Right ventricle myocardium superior (tissue), 1 donor: ENCODE measurements at places on chromosomes 3 and 15. TPM values are rescaled to one million over a fixed set of nuclear protein-coding genes. Genes with fewer than 3 reads are reported as not detected.

The IL17RB gene
- 1.9 TPM for total RNA-seq

The UROC1 gene
- total RNA-seq = not detected

The THPO gene
- 0.11 TPM for total RNA-seq

The GOLGA8S gene
- 0.16 TPM for total RNA-seq

The ZNF860 gene
- 0.08 TPM for total RNA-seq

The ACKR2 gene
- total RNA-seq = 0.43 TPM
